ENCODE measurements at places on chromosomes 1 and 21.
A peak's percentile ranks its signal among the peaks of the same experiment; 100 is the strongest.

DNA sequence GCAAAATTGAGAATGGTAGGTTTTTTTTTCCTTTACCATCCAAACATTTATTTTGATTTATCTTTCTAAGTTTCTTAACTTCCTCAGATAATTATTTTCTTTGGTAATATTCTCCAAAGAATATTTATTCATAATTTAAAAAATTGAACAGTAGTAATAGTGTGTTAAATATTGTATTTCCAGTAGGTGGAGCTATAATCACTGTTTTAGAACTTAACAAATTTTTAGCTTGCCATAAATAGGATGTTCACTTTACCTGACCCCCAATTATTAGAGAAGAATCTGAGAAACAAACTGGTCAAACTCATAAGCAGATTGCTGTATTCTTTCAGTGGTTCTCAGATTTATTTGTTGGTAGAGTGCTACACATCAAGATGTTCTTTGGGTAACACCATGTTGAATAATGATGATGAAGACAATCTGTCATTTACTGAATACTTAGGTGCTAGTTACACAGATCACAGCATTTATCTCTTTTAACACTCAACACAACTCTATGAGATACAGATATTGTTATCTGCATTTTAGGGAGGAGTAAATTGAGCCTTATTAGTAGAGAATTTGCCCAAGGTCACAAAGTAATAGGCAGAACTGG is 82.4 kb upstream of the GPR88 start:
- DNase-seq, result no peak

- DNase-seq, result no peak
Observed at GRCh38 chr1:118921994-118922393, 66.1 kb downstream of the TBX15 start.

GRCh38 chr1:85146972-85147359 is 53.9 kb downstream of the SYDE2 start:
- DNase-seq, result no peak

- DNase-seq, result no peak
Observed at GRCh38 chr1:228017356-228018124, 10.7 kb downstream of the WNT3A start.

- DNase-seq, result no peak
Observed at GRCh38 chr21:42939582-42940413, 14.4 kb upstream of the ERVH48-1 start.

DNA sequence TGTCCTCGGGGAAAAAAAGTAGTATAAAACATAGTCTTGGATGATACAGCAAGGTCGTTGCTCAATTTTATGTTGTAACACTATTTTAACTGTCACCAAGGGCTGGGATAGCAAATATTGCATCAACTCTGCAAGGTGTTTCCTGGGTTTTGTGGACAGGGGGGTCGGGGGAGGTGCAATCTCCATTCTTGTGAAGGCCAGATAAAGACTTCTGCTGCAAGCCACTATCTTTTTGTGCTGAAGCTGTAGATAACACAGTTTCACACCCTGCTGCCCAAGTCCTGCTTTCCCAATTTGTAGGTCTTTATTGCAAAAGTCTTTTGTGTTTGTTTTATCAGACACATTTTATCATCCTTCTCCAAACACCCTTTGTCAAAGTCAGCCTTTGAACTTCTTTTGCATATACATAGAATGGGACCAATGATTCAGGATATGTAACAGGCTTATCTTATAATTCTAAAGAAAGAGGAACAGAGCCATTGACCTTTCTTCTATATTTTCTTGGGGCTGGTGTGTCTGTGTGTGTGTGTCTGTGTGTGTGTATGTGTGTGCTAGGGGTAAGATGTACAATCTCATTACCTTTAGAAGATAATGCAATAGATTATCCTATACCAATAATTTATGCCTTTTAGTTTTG is 140.6 kb downstream of the RUNX1 start:
- no peak for DNase-seq

DNA sequence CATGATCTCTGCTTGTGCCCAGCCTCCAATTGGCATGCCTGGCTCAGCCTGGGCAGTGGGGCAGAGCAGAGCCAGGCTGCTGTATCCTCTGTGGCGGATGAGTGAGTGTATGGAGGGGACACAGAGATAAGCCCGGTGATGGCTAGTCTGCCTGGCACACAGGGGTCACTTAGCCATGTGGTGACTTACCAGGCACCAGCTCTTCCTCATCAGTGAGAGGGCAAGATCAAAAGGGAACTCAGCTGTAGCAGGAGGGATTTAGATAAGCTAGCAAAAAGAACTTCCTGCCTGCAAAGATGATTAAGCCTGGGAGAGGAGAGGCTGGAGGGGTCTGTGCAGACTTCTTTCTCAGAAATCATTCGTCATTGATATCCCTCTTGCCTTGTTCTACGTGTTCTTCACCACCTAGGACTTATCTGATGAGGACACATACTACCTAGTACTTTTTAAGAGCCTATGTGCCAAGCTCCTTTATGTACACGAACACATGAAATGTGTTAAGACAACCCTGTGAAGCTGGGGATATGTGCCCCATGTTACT is 7.9 kb downstream of the KIF21B start:
- no peak for DNase-seq

GRCh38 chr1:218772575-218772974 is 401.1 kb upstream of the LYPLAL1 start:
- DNase-seq, result no peak

GRCh38 chr1:244236721-244237120 is 185.6 kb downstream of the ZBTB18 start:
- no peak for DNase-seq

DNA sequence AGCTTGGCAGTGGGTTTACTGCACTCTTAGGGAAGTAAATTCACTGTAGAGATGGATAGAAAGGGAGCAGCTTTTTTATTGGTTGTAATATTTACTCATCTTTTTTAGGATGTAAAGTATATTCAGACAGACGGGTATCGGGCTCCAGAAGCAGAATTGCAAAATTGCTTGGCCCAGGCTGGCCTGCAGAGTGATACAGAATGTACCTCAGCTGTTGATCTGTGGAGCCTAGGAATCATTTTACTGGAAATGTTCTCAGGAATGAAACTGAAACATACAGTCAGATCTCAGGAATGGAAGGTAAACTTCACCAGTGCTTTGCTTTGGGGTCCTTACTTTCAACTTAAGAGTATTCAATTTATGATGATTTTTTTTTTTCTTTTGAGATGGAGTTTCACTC is 3.2 kb downstream of the UHMK1 start:
- no peak for DNase-seq

- DNase-seq, result no peak
Observed at GRCh38 chr1:108801101-108801500, 54.6 kb downstream of the STXBP3 start.

- DNase-seq, result no peak
Observed at GRCh38 chr1:55222152-55222551, 7.0 kb upstream of the USP24 start.

DNA sequence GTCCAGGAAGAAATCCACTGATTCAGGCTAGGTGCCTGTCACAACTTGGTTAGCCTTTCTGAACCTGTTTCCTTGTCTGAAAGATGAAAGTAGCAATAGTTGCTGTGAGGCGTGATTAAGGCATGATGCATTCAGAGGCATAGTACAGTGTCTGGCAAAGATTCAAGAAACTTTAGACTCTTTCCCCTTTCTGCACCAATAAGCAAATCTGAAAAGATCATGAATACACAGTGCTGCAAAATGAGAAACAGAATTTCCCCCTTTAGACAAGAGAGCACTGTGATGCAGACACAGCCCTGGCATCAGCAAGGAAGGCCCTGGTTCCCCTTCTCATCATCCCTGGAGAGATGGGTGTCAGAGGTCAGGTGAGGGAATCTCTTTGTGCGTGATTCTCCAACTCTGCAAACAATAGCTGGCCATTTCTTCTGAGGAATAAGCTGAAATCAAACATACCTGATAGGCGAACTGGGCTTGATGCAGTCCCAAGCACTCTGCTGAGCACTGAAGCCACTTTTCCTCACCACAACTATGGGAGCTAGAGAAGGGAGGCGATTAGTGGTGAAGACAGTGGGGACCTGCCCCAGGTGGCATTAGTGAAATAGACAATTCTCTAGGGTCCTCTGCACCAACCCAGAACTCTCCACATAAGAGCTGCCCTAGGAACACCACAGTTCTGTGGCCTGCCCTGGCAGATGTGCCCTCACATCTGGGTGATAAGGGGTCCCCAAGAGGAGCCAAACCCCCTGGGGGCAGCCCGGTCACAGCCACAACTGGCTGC is 41.7 kb downstream of the ITPKB start:
- DNase-seq, result no peak

GRCh38 chr1:222373831-222374602 is 173.9 kb downstream of the HHIPL2 start:
- no peak for DNase-seq

GRCh38 chr1:151472856-151473731 is 13.8 kb upstream of the POGZ start:
- no peak for DNase-seq

GRCh38 chr1:24092979-24093378 is 19.0 kb downstream of the MYOM3 start:
- DNase-seq, result no peak

DNA sequence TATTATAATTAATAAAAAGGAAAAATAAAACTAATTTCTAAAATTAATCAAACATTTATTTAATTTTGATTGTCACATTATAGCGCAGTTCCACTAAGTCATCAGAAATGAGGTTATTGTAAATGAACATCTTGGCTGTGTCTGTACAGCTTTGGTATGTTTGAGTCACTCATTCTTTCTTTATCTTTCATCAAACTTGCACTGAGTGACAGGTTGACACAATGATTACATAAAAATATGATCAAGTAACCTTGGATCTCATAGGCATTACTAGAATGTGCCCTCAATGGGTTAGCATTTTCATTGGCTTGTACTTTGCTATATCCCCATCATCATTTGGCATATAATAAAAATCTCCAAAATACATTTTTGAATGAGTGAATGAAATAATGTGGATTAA is 1353.2 kb upstream of the ADGRL2 start:
- no peak for DNase-seq

- no peak for DNase-seq
Observed at GRCh38 chr1:221517961-221518360, 223.9 kb downstream of the DUSP10 start.

DNA sequence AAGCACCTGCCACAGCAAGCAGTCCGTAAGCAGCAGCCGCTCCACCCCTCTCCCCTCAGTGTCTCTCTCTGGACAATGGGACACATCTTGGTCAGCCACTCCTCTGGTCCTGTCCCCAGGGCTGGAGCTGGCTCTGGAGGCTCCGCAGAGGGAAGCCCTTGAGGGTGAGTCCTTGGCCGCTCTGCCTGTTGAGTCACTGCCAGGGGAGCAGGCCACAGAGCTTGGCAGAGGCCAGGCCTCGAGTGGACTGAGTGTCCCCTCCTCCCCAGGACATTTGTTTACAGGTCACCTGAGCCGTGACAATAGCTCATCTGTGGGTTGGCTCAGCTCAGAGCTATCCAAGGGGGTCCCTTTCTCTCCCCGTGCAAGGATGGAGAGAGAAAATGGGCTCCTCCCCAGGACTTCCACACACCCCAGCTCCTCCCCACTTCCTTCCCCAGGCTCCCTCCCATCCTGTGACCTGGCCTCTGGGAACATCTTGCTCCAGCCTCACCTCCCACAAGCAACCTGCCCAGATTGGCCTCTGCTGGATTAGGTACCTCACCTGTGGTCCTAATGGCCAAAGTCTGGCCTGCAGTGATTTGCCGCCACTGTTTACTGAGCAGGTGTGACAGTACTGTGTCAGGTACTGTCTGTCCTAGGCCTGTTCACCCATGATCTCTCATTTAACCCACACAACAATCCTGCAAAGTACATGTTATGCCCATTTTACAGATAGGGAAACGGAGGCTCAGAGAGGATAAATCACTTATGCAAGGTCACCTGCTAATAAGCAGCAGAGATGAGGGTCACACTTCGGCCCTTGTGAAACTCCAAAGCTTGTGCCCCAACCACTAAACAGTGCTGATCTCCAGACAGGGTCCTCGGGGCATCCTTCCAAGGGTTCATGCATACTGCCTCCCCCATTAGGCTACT is 4.8 kb downstream of the FAM131C start:
- DNase-seq, result no peak

- peak; percentile 45 for DNase-seq
Observed at GRCh38 chr1:205286335-205286950, 35.1 kb downstream of the NUAK2 start.

- no peak for DNase-seq
Observed at GRCh38 chr1:185654199-185654951, 79.8 kb upstream of the HMCN1 start.

DNA sequence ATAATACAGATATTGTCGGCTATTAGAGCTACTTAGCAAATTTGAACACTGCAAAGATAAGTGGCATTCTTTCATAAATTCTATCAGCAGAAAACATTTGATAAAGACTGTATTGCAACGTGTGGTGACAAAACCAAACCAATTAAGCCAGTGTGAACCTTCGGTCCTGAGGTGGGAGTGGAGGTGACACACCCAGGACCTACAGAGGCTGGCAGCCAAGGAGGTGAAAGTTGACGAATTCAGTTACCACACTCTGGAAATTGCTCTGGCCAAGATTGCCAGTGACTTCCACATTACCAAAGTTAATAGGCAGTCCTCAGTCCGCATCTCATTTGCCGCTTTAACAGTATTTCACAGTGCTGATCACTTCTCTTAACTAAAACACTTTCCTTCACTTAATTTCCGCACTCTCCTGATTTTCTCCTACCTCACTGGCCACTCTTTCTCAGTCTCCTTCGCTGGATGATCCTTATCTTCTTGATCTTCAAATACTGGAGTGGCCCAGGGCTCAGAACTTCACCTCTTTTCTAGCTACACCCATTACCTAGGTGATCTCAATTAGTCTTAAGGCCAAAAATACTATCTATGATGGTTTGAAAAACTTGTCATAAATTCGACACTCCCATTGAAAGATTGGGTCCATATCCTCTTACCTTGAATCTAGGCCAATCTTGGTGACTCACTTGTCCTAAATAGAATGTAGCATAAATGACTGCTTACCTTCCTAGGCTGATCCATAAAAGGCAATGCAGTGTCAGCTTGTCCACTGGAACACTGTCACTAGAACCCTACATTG is 5.1 kb upstream of the CDC42BPA start:
- no peak for DNase-seq

GRCh38 chr1:97252076-97252475 is 530.5 kb downstream of the PTBP2 start:
- no peak for DNase-seq

DNA sequence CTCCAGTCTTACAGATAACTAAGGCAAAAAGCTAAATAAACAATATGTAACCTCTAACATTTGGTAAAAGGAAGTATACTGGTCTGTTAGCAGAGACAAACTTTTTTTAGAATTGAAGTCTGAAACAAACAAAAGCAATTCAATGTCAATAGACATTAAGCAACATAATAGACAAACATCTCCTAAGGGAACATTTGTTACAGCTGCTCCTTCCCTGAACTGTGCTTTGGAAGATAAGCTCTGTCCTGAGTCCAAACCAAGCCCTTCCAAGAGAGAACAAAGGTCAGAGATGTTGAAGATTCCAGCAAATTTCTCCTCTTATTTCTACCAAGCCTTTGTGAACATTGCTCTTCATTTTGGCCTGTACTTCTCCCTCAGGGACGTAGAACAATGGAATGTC is 25.3 kb downstream of the FMO2 start:
- no peak for DNase-seq

Measured in stimulated activated CD8-positive, alpha-beta memory T cell treated with anti-CD3 and anti-CD28 coated beads, Interleukin-7, amount 100 ng/mL, for 4 hours (primary cell).